ENCODE measurements at places on chromosomes 13 and 19.

DNA sequence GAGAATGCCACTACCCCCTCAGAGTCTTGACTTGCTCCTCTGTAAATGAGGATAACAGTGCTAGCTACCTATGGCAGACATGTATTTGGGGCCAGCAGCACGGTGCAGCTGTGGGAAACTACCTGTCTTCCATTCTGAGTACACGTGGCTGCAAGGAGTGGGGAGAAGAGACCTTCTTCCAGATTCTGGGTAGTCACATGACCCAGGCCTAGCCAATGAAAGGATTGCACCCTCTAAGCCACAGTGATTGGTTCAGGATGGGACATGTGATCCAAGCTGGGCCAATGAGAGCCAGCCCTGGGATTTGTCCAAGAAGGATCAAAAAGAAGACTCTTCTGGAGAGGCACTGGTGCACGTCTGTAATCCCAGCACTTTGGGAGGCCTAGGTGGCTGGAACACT, 5.5 kb downstream of the ZNRF4 start:
- no peak for DNase-seq

GRCh38 chr13:90414691-90415596, 932.5 kb upstream of the MIR17HG start:
- no peak for DNase-seq

DNA sequence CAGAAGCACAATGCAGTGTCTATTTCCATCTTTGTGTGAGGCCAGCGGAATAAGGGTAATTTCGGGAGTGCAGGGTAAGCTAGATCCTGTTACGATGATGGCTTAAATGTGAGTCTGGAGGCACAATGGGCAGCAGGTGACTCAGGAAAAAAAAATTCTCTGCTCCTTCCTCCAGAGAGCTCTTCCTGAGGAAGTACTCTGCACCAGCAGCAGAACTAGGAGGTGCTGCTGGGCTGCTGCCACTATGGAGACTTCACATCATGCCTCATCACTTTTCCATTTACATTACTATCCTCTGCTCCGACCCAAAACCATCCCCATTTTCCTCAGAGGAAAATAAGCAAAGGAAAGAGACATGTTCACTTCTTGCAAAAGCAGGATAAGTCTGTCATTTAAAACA, 282.0 kb downstream of the DNAJC15 start:
- DNase-seq, result no peak

- no peak for DNase-seq
These were observed 1241.1 kb downstream of the UQCRFS1 start for GRCh38 chr19:27971869-27972268.

DNA sequence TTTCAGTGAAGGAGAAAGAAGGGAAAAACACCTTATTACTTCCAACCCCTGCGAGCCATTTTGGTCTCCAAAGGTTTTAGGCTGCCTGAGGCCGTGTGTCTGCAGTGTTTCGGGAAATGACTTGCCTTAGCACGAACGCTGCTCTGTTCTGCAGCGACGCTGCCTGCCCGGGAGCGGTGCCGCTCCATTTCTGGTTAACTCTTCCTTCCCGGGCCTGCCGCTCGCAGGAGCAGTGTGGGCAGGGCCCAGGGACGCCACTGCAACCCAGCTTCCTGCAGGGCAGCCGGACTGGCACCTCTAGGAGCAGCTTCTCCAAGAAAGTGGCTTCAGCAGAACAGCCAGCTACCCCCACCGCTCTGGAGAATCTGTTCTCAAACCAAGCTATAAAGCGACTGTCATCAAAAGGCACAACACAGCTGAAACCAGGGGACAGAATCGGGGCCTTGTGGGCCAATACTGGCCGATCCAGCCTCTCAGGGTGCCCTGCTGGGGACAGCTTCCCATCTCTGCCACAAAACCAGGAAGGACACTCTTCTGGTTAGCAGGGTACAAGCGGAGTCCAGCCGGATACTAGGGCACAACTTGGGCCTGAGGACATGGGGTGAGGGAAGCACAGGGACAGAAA, 72.2 kb downstream of the KCTD15 start:
- DNase-seq, result no peak

DNA sequence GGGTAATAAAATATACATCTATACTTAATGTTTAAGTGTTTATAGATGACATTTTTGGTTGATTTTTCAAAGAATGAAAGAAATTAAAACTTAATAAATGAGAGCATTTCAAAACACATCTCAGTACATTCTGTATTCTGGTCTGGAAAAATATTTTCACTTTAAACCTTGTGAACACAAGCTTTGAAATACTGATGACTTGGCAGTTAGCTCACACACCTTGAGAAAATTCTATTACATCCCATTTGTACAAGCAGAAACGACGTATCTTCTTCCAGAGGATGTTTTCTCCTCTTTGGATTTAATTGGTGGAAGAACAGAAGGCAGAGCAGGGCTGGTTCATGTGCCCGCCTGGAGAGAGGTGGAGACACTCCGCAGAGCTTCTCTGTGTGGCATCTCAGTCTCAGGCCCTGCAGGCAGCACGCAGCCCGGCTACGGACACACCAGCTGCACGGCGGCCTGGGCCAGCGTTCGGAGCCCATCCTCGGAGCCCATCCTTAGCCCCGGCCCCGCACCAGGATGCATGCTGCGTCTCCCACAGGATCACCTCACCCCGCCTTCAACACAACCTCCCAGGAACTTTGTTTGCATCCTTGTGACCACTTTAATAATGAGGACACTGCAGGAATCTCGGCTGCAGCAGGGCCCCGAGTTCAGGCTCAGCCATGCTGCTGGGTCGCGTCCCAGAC, 48.6 kb downstream of the SOX1 start:
- DNase-seq, result no peak

- DNase-seq, result no peak
These were observed 13.0 kb upstream of the SIGLEC11 start for GRCh38 chr19:49973987-49974386.

DNA sequence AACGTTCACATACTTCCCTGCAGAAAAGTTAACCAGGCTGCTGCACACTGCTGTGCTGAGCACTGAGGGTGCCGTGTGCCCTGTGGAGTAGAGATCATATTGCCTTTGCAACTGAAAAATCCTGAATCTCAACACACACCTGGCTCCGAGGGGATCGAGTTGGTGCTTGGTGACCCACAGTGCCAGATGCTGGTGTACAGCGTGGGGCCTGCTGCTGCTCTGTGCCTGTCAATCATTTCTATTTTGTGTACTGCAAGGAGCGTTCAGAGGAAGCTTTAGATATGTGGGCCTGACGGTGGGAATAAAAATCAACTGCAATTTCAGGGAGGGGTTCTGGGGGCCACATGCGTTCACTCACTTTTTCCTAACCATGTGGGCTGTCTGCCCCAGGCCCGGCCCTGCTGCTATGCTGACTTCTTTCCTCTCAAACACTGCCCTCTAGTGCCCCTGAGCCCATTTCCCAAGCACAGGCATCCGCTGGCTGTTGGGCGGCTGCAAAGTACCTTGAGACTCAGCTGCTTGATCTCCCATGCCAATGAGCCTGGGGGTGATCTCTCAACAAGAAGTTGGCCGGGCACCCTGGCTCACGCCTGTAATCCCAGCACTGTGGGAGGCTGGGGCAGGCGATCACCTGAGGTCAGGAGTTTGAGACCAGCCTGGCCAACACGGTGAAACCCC, 9.7 kb upstream of the LENG8 start:
- DNase-seq, result no peak

GRCh38 chr13:99657848-99658260, 156.6 kb downstream of the TM9SF2 start:
- no peak for DNase-seq

DNA sequence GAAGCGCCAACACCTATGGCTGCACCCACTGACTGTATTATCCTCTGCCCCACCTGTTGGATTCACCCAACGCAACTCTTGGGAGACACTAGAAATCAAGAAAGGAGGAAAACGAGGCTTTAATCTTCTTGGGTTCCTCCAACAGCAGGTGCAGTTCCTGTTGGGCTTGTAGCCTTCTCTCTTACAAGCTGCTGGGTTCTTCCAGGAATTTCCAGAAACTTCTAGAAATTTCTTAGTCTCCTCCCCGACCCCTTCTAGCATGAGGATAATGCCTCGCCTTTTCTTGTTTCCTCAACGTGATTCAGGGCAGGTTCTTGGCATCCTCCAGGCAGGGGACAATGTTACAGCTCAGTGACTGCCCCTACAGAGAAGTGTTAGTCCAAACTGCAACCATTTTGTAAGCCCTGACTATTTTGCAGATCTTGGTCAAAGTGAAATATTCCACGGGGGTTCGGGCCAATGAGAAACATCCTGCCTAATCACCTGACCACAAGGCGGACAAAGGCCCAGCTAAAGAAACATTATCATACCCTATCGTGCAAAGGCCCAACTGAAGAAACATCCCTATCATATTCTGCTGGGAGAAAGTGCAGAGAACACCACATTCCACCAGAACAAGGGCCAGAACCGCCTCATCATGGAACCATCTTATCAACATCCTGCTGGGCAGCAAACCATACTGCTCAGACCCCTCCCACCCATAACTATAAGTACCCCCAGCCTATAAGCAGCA, 614 bp upstream of the PNMA8A start:
- no peak for DNase-seq

GRCh38 chr19:11944656-11945055, 19.7 kb downstream of the ZNF700 start:
- no peak for DNase-seq

- no peak for DNase-seq
These were observed 282.7 kb upstream of the KLHL1 start for GRCh38 chr13:70390968-70391367.

DNA sequence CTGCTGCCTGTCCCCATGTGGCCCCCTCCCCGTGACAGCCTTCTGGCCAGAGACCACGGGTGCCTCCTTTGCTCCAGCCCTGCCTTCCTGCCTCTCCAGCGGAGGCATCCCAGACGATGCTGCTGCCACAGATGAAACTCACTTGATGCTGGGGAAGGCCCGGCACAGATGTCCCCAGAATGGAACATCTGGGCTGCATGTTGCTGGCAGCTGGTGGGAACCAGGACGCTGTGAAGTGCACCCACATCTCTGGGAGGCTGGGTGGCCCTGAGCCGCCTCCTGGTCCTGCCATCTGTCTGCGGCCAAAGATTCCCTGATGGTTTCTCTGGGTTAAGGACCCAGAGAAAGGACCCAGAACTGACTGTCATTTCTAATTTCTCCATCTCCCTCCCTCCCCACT, 51.9 kb upstream of the PTPRS start:
- DNase-seq, result no peak

- DNase-seq, result peak; percentile 28
These were observed 10.1 kb downstream of the AP2S1 start for GRCh38 chr19:46840498-46840942.

DNA sequence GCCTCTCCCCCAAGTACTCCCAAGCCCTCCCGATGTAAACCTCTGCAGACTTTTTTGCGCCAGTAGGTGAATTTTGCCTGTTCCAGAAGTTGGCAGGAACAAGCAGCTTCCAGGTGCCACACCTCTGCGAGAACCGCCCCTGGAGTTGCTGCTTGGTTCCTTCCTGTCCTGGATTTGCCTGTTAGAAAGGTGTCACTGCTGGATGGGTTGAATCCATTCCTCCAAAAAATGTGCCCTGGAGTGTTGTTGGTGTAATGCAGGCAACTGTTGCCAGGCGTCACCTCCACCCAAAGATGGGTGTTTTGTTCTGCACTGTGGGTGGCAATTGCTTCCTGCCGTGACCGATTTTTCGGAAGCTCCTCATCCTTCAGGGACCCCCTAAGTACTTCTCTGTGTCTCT, 5.7 kb downstream of the PGPEP1 start:
- no peak for DNase-seq

- DNase-seq, result no peak
These were observed 38.4 kb upstream of the STARD13 start for GRCh38 chr13:33323801-33324510.

DNA sequence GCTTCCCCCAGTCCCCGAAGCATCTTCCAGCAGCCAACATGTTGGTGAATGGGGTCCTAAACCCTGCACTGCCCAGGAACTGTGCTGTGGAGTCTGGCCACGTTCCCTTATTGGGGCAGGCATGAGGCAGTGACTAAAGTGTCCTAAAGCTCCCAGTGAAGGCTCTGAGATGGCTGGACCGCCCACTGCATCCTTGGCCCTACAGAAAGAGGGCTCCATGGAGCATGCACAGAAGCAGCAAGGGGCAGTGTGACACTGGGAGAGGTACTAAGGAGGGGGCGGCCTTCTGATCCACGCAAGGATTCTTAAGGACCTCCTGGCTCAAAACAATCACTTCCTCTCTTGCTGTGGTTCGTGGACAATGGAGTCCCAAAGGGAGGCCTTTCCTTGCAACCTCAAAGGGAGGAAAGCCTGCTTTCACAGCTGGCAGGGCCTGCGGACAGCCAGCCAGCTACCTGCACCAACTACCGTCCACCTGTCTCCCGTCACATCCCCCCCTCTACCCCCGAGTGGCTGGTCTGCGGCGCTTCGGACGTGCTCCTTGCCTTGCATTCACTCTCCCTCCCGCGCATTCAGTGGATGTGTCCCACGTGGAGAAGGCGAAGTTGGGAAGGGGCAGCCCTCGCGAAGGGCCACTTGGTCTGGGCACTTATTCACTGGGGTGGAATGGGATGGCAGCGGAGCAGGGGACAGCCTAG, 63.9 kb upstream of the STARD13 start:
- no peak for DNase-seq

- no peak for DNase-seq
These were observed 110.8 kb downstream of the ESD start for GRCh38 chr13:46686171-46686570.

DNA sequence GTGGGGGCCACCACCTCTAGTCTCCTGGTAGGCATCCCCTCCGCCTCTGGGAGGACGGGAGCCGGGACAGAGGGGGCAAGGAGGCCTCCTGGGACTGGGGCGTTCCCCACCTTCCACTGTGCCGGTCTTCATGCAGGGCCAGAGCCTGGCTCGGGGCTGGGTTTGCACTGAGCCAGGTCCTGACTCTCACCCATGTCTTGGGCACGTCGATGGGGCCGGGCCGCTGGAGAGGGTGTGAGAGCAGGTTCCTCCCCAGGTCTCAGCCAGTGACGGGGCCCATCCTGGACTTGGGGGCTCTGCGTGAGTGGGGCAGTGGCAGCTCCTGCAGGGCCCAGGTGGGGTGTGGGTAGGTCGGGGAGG, 26.6 kb downstream of the ATP11A start:
- no peak for DNase-seq

GRCh38 chr19:4144666-4145249, 8.7 kb upstream of the CREB3L3 start:
- no peak for DNase-seq

DNA sequence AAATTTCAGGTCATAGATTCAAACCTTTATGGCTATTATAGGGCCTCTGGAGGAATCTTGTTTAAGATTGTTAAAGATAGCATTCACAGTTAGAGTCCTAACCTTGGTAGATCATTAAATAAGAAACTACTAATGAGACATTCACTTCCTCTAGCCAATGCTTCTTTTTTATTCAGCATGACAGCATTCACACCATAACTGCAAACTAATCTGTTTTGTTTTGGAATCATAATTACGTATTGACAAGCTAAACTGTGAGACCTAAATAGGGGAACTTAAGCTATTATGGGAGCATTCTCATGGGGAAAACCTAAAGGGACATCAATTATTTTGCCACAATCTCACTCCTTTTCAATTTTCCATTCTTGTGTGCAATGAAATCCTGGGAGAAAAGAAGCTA, 653.8 kb downstream of the PCDH9 start:
- DNase-seq, result no peak

Data from effector CD4-positive, alpha-beta T cell (primary cell).